ENCODE measurements at places on chromosomes 3 and 15.

GRCh38 chr3:51971350-51971749 lies 2.5 kb downstream of the ABHD14B start:
- DNase-seq = no peak

DNA sequence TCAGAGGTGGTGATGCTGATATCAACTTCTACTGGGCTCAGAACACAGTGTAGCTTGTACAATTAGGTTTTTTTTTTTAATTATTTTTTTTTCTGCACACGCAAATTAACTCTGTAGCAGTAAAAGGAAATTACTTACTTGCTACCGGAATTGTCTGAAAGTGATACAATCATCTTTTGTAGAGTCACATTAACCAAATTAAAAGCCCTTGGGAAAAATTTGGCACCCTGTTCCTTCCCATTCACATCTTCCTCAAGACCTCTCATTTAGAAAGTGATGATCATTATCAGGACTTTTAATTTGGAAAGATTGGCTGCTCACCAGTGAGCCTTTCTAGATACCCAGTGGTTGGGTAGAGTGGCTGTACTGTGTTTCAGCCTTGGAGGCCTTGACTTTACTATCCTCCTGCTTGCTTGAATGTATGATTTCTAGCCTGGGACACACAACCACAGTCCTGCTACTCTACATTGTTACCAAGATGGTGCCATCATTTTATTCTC lies 158.3 kb downstream of the ECT2 start:
- DNase-seq = no peak

DNA sequence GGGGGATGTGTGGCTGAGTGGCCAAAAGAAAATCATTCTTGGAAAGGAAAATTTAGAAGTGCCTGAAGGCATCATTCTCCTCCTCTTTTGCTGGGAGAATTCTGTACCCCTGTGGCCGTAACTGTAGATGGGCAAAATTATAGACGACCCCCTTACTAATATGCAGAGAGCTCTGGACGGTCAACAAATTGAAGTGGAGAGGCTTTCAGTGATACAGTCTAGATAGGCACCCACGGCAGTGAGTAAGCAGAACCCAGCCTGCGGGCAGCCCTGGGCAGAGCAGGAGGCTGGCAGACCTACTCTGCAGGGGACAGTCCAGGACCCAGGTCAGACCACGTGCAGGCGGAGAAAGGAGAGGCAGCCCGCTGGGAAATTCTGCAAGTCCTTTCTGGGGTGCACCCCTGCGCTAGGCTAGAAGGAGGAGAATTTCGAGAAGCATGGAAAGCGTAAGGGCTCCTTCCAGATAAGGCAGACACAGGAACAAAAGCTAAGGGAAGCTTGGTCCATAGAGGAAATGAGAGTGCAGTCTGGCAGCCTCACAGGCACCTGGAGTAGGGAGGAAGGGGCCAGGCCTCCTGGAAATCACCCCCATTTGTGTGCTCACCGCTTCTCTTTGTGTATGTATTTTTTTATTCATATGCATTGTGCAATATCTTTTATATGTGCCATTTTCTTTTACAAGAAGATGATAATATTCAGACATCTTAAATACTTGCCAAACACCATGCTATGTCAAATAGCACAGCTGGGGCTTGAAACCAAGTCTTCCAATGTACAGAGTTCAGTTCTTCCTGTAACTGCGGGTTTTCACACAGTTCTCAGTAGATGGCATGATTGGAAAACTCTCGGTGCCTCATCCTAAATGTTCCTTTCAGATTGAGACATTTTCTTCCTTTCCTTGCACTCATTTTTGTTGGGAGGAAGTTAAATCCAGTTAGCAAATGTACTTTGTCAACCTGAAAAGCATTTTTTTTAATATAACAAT lies 40.2 kb downstream of the LRRK1 start:
- no peak for DNase-seq

GRCh38 chr3:190338717-190339116 lies 16.5 kb upstream of the CLDN1 start:
- DNase-seq = no peak

- no peak for DNase-seq
Measured at GRCh38 chr15:75037685-75038084, 14.3 kb downstream of the PPCDC start.

DNA sequence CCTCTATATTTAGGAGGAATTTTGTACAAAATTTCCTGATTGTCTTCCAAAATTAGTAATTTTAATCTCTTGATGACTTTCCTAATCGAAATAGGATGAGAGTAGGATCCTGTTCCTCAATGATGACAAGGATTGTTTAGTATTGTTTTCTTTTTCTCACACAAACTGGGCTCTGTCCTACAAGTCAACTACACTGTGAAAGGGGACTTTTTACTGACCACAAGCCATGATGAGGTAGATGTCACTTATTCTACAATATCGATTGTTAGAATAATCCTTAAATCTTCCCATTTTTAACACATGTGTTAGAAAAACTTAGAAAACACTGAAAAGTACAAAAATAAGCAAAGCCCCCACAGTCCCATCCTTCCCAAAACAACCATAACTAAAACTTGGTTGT lies 35.8 kb upstream of the TSC22D2 start:
- DNase-seq = no peak

GRCh38 chr3:56775445-56775837 lies 26.3 kb downstream of the ARHGEF3 start:
- DNase-seq = no peak

DNA sequence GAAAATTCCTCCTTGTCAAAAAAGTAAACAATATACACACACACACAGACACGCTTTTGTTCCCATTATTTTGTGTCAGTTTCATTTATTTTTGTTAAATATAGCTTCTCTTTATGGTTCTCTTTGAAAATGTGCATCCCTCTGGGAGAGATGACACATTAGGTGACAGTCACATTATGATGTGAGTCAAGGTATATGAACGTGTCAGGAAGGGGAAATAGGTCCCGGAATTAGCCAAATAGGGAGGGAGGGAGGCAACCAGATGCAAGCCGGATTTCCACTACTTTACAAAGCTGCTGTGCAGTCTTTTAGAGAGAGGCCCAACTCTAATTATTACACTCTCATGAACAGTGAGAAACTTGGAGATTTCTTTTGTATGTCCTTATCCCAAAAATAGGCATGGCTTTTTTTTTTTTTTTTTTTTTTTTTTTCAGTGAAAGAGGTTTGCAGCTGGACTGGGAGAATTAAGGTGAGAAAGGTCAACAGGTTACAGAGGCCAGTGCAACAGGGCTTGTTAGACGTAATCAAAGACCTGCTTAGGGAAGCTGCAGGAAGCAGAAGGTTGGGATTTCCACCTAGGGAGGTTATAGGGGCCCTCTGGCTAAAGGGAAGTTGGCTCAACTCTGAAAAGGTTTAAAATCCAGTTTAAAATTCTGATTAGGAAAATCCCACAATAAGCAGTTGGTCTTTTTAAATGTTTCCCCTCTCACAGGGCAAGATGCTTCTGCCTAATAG lies 240.5 kb upstream of the UBE2E1 start:
- DNase-seq = no peak

DNA sequence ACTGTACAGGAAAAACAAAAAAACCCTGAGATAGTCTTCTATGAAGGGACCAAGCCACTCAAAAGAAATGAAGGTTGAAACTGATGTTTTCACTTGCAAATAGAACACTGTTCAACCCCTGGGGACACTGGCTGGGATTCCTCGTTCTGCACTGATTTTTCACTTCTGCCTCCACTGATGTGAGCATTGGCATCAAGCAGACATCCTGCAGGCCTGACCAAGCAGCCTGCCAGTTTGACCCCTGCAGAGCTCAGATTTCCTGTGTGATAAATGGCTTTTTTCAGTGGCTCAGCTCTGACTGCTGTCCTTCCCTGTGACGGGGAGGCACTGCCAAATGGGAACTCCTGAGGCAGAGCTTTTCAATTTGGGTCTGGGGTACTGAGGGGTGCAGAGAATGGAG lies 50.0 kb downstream of the RASGRP1 start:
- no peak for DNase-seq

GRCh38 chr3:106176734-106177133 lies 307.9 kb upstream of the CBLB start:
- no peak for DNase-seq
